SK-N-DZ (cell line): ENCODE measurements at places on chromosomes 3 and 15.

DNA sequence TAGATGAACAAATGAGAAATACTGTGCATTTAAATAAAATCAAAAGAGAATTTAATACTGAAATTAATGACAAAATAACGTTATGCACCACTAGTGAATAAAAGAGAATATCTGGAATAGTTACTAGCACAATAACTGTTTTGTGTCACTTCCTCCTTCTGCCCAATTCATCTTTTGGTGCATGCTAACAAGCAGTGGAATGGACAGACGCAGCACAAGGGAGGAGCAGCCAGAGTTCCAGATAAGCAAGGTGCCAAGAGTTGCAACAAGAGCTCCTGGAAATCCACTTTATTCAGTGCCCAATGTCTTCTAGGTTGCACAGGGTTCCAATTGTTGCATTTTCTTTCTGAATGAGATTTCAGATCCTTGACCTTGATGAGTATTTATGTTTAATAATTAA lies 66.5 kb upstream of the PLXND1 start:
- DNase-seq, result no peak

DNA sequence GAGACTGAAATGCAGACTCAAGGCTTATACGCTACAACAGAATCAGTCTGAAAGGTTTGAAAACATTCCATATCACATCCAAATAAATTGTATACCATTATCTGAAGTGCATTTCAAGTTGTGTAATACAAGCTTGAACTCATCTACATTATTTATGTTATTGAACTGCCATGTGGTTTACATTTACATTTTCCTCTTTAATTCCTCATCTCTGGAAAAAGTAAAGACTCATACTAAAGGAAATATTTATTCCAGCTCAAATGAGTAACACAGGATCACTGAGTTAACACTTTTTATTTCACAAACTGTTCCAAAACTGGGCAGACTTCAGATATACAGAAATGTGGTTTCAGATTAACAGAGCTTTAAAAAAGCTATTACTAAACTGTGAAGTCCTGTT lies 282.5 kb downstream of the ULK4 start:
- no peak for DNase-seq

- no peak for DNase-seq
These were observed 291.6 kb downstream of the KCNH8 start for GRCh38 chr3:19439944-19440343.

GRCh38 chr3:181637056-181637455 lies 74.7 kb upstream of the SOX2 start:
- DNase-seq, result no peak
